RWPE1 (cell line): ENCODE measurements at places on chromosomes 2 and 18.

DNA sequence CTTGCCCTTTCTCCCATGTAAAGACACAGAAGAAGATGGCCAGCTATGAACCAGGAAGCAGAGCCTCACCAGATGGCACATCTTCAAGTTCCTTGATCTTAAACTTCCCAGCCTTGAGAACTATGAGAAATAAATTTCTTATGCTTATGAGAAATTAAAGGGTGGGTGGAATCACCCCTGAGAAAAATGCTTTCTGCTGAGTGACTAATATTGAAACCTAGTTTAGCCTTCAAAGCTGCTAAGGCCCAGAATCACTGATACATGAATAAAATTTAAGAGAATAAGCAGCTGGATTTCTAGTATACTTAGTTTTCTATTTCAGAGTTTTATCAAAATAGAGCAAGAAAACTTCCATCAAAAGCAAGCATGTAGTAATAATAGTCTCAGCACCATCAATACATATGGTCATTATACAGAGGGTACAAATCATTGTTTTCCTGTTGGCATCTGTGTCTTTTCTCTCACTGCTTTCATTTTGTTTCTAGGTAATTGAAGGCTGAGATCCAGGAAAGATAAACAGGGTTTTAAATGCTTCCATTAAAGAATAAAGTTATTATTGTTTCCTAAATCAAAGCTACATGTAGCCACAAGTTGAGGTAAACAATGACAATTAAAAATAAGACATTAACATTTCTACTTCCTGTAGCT lies 53.3 kb upstream of the COL5A2 start:
- DNase-seq = no peak

- DNase-seq = no peak
These were observed 187.6 kb downstream of the MREG start for GRCh38 chr2:215825707-215826106.

GRCh38 chr2:18980786-18981430 lies 377.5 kb downstream of the OSR1 start:
- DNase-seq = no peak

DNA sequence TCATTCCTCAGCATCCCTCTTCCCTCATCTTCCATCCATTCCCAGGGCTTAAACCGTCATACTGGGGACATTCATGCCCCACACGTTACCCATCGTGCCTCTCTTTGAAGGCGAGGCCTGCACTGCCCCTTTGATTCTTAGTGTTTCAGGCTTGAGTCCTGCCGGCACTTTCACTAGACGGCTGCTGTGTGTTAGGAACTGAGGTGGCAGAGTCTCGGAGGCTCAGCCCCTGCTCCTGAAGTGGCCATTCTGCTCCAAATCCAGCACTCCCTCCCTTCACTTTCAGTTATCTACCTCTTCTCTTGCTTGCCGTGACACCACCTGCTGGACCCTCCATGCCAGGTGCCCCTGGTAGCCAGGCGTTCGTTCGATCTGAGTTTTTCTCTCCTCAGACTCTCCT lies 43.0 kb downstream of the GRHL1 start:
- no peak for DNase-seq

DNA sequence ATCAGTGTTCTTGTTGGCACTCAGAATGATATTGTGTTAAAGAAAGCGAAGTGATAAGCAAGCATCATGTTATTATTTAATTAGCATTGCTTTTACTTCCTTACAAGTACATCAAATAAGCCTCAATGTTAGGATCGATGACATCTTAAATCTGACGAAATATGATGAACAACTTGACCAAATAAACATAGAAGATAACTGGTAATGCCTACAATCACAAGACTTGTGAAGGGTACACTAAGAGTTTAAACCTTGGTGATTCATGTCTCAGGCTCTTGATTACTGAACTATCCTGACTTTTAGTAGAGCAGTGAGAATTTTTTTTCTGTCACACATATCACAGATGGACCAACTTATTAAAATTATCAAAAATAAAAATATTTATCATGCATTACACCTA lies 500.8 kb upstream of the ZEB2 start:
- DNase-seq = no peak

- DNase-seq = no peak
These were observed 271.8 kb downstream of the MBD2 start for GRCh38 chr18:53952700-53953099.

GRCh38 chr18:30175621-30176225 lies 866.8 kb downstream of the DSC3 start:
- DNase-seq = no peak
